ENCODE measurements at places on chromosomes 7 and 10.

DNA sequence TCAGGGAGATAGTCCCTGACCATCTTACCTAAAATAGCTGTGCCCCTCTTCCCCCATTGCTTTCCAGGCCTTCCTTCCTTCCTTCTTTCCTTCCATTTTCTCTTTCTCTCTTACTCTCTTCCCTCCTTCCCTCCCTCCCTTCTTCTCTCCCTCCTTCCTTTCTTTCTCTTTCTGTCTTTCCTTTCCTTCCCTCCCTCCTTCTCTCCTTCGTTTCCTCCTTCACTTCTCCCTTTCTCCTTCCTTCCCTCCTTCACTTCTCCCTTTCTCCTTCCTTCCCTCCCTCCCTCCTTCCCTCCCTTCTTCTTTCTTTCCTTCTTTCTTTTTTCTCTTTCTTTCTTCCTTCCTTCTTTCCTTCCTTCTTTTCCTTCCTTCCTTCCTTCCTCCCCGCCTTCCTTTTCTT, 24.6 kb upstream of the MKX start:
- DNase-seq = no peak

DNA sequence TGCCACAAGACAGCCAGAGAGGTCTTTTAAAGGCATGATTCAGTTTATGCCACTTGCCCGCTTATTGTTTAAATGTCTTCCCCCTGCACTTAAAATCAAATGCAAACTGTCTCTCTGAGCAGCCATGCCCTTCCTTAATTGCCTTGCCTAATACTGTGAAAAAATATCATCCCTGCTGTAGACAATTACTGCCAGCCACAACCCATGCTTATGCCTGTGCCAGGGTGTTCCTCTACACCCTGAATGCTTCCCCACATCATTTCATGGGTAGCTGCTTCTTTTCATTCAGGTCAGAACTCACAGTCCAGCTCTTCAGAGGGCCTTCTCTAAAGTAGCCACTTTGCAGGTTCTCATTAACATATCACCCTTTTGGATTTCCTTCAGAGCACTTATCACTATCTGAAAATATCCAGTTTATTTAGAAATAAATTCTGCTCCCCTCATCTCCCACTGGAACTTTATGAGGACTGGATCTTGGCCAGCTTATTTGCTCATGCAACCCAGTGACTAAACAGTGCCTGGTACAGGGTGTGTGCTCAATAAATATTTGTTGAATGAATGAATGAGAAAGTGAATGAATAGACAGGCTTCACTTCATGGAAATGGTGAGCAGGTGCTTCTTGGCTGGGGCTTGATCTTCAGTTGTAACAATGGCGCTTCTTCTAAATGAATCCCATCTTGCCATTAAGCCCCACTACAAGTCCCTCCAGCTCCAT, 162.4 kb upstream of the MDFIC start:
- DNase-seq = no peak

- peak; percentile 46 for DNase-seq
These were observed 25.5 kb downstream of the VOPP1 start for GRCh38 chr7:55546814-55547213.

GRCh38 chr7:91556956-91557650, 292.9 kb downstream of the FZD1 start:
- no peak for DNase-seq

- DNase-seq = no peak
These were observed 674.4 kb downstream of the GRM8 start for GRCh38 chr7:126578338-126578737.

DNA sequence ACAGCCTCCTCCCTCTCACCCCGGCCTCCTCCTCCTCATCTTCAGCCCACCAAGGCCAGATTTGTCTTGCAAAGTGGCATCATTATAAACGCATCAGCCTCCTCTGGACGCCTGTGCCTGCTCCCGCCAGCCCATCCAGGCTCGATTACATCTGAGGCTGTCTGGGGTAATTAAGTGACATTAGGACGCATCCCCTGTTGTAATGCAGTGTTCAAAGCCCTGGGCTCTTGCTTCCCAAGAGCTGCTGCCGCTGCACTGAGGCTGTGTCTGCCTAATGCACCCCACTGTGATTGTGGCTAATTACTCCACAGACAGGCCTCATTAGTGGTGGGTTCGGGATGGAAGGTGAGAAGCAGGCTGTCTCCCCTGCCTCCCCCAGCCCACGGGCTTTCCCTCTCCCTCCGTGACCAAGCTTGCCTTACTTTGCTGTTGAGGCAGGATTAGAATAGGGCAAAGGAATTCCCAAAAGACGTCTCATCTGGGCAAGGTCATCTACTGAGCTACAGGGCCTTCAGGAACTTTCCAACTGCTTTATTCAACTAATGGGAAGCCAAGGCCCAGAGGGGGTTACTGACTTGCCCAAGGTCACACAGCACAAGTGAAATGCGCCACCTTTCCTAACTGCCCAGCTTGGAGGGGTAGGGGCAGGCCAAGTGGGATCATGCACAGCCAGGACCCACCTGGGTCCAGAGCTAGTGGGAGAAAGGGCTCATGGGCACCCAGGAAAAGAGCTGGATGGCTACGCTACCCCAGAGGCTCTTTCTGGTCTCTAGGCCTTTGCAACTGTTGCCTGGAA, 66.2 kb upstream of the PCBD1 start:
- no peak for DNase-seq

DNA sequence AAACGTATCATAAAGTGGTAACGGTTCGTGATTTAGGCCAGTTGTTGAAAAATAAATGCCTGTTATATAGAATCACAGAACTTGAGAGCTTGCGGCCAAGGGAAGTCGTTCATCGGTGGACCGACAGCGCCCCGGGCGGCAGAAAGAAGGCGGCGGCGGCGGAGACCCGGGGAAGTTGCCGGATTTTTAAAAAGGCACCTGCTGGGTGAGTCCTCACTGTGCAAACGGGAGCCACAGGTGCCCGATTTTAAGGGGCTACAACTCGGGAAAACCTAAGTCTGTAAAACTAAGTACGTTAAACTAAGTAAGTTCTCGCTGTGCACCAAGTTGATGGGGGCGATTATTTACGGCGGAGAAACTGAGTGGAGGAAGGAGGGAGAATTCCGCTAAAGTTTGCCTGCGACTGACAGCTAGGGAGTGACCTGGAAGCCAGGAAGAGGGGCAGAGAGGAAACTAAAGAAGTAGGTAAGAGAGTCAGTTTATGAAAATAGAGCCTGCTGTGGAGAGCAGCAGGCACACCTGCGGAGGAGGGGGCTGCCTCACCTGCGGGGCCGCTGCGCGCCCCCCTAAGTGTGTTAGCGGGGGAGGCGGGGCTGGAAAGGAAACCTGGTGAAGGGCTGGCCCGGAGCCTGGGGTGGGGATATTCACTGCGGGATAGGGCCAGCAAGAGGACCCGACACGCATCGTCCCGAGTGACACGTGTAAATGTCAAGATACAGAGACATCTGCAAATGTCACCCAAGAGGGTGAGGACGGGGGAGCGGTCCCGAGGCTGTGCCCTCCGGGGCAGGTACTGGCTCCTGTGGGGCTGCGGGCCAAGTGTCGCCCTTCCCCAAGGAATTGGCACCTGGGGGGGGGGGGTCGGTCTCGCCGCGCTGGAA, 996 bp downstream of the ADAM12 start:
- peak; percentile 55 for DNase-seq

GRCh38 chr10:96556003-96556402, 30.8 kb downstream of the TM9SF3 start:
- DNase-seq = no peak

DNA sequence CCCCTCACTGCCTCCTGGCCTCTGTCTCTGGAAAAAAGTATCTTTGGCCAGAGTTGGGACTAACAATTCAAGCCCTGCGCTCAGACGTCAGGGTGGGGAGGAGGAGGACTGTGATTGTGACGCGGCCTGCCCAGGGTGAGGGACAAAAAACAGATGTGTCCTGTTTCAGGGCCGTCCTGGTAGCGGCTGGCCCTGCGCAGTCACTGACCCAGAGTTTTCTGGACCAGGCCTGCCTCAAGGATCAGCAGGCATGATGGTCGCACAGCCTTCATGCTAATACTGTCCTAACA, 110.1 kb downstream of the CYTH3 start:
- no peak for DNase-seq

GRCh38 chr7:121237601-121238000, 91.2 kb upstream of the WNT16 start:
- DNase-seq = no peak

DNA sequence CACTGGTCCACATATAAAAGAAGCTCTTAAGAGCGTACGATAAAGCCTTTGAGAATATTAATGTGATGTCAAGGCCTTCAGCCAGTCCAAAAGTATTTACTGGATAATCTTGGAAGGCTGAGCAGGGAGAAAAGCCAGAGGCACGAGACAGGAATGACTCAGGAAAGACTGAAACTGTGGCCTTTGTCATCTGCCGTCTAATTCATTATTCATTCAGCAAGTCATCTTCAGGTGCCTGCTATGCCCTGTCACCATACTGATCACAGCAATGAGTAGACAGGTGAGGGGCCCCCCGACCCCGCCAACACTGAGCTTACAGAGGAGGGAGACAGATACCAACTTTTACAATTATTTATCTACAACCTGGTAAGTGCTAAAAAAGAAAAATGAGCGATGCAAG, 78.9 kb downstream of the VOPP1 start:
- DNase-seq = no peak

- DNase-seq = no peak
These were observed 55.9 kb downstream of the ELFN1 start for GRCh38 chr7:1725766-1726630.

GRCh38 chr10:30436191-30436611, 2.2 kb downstream of the MAP3K8 start:
- no peak for DNase-seq

- no peak for DNase-seq
These were observed 116.6 kb downstream of the MICU1 start for GRCh38 chr10:72509206-72509799.

DNA sequence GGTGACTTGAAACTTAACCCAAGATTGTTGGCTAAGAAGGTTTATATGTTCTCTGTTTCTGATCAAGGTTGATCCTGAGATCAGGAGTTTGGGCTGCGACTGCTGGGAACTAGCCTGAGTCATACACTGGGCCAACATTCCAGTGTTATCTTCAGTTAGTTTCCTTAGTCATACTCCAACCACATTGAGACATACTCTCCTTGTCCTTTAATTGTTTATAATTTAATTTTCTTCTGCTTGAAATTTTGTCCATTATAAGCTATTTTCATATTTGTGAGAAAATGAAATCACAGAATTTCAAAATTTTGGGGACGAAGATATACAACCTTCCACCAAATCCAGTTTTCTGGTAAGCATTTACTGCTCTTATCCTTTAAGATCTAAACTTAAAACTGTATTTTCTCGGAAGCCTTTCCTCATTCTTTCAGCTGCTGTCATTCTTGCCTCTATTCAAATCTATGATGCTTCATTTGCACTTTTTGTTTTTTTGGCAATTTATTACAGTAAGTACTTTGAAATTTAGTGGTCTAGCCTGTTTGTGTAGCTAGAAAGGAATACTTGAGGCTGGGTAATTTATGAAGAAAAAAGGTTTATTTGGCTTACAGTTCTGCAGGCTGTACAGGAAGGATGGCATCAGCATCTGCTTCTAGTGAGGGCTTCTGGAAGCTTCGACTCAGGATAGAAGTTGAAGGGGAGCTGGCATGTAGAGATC, 63.4 kb upstream of the POT1 start:
- peak; percentile 73 for DNase-seq

- no peak for DNase-seq
These were observed 259.9 kb downstream of the GLRX3 start for GRCh38 chr10:130396044-130396443.

DNA sequence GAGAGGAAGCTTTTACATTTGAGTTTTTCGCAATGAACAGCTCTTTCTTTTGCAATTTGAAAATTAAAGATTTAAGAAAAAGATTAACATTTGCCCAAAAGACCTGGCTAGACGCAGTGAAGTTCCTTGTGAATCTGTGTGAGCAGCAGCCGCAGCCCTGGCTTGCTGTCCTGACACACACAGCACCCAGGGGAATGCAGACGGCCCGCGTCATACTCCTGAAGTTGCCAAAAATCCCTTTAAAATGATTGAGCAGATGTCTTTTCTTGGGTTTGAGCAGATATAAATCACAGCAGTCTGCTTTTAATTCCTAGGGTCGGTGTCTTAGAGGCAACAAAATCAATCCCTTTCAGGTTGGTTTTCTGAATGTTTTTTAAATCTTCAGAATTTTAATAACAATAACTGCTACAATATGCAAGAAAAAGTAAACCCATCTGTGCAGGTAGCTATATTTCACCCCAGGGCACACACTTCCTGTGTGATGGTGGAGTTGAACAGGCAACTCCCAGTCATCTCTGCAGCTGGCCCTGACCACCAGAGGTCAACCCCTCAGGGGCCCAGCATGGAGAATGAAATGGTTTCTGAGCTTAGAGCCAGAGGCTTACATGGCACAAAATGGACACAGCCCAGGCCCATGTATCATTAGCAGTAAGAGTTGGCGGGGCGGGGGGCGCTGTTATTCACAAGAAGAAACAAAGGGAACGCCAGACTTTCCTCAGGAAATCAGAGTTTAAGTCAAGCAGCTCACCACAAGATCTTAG, 32.2 kb upstream of the TRIL start:
- no peak for DNase-seq

GRCh38 chr7:11379641-11380040, 406.0 kb downstream of the PHF14 start:
- DNase-seq = peak; percentile 13

- no peak for DNase-seq
These were observed 150.2 kb downstream of the RAB11FIP2 start for GRCh38 chr10:117896517-117896916.

DNA sequence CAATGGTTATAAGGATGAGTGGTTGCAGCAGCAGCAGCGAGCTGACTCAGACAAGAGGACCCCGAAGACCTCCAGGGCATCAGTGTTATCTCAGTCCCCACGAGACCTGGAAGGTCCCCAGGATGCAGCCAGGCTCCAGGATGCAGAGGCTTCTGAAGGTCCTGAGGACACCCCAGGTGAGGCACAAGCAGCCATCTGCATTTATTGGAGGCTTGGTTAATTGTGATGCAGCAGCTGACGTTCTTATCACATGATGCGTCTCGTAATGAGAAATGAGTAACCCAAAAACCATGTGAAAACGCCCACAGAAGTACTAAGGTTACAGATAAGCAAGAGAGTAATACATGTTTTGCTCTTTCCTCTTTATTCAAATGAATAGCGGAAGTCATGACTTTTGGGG, 17.4 kb downstream of the C7orf57 start:
- no peak for DNase-seq

- DNase-seq = peak; percentile 16
These were observed 8.1 kb upstream of the OLAH start for GRCh38 chr10:15035385-15036301.

DNA sequence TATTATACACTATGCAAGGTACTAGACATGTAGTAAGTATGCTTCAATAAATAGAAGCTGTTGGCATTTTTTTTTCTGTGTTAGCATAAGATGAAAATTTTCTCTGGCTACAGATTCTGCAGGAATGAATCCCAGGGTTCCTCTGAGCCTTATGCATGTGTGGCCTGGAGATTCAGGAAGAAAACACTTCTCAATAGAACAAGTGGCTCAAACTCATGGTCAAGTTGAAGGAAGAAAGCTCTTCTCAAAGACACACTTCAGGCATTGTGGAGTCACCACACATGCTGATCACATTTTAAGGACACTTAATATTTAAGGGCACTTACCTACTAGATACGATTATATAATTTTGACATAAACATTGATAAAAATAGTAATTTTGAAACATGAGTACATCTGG, 19.5 kb downstream of the DNAH11 start:
- no peak for DNase-seq
